Hematopoietic multipotent progenitor cell treated with erythropoietin and hydrocortisone succinate and interleukin-3 and kit ligand, for 17 days (in vitro differentiated cells): ENCODE measurements at places on chromosomes 7 and 10.

- DNase-seq = no peak
These were observed 45.1 kb downstream of the ADD3 start for GRCh38 chr10:110052916-110053315.

DNA sequence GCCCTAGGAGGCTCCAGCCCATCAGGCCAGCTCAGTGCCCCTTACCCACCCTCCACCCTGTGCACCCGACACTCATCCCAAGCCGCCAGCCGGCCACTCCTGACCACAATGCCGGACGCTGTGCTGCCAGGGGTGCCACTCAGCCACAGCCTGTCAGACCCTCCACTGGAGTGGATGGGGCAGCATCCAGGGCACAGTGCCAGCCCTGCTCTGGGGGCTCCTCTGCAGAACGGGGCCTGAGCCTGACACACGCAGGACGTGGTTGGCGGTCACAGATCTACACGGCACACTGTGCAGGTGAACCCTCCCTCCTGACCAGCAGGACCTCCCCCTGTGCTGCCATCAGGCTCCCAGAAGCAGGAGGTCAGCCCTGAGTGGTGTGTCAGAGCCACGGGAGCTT is 114.7 kb downstream of the MAD1L1 start:
- no peak for DNase-seq

GRCh38 chr10:97338041-97338440 is 3.5 kb upstream of the FRAT2 start:
- DNase-seq = no peak

GRCh38 chr7:55130395-55131141 is 111.8 kb downstream of the EGFR start:
- no peak for DNase-seq
